ENCODE measurements at places on chromosomes 11 and 22. TPM values are rescaled to one million over a fixed set of nuclear protein-coding genes. Genes with fewer than 3 reads are reported as not detected.
A peak's percentile ranks its signal among the peaks of the same experiment; 100 is the strongest.

GRCh38 chr22:20298803-20299745 lies 20.8 kb downstream of the DGCR6L start:
- no peak overlapping the region for H3K27ac ChIP-seq
- H3K27me3 ChIP-seq = peaks cover 39% of the 10 kb centered on the region
- no peaks in the 10 kb centered on the region for H3K36me3 ChIP-seq
- no peaks in the 10 kb centered on the region for H3K4me1 ChIP-seq

DNA sequence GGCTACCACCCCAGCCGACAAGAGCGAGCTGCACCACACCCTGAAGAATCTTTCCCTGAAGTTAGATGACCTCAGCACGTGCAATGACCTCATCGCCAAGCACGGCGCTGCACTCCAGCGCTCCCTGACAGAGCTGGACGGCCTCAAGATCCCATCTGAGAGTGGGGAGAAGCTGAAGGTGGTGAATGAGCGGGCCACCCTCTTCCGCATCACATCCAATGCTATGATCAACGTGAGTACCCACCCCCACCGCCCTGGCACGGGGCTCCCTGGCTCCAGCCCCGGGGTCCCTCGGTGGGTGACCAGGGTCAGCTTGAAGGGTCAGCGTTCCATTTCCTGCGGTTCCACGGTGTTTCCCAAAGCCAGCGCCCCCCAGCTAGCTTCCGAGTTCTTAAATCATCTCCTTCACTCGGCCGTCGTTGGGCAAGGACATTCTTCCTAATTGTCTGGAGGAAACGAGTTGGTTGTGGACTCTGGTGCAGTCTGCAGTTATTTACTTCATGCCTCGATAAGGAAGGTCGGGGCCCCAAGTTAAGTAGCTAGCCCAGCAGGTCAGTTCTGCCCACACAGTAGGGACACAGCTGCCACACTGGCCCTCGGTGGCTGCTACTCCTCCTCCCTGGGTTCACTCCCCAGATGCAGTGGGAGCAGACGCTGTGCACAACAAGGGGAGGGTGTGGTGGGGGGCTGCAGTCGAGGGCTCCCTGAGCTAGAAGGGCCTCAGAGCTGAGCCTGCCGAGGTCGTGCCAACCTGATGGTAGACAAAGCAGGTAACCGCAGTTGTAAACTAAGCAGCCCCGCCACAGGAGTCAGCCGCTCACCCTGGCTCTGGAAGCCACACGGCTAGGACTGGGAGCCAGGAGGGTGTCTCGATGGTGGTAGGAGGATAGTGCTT lies 97.9 kb downstream of the MORC2 start:
- peaks cover 4% of the 10 kb centered on the region for H3K4me1 ChIP-seq
- H3K27ac ChIP-seq = no peak overlapping the region
- H3K27me3 ChIP-seq = no peaks in the 10 kb centered on the region
- no peaks in the 10 kb centered on the region for H3K36me3 ChIP-seq
- no peak for DNase-seq

- H3K4me3 ChIP-seq = no peak overlapping the region
- peaks cover 16% of the 10 kb centered on the region for H3K27me3 ChIP-seq
- peaks cover 8% of the 10 kb centered on the region for H3K4me1 ChIP-seq
- no peak overlapping the region for H3K27ac ChIP-seq
Measured at GRCh38 chr22:44758344-44758973, 6.1 kb downstream of the ARHGAP8 start.

GRCh38 chr22:47393191-47393590 lies 630.7 kb downstream of the TBC1D22A start:
- no peaks in the 10 kb centered on the region for H3K36me3 ChIP-seq
- H3K4me3 ChIP-seq = no peak overlapping the region
- H3K27me3 ChIP-seq = no peaks in the 10 kb centered on the region

- no peak overlapping the region for H3K4me3 ChIP-seq
- H3K4me1 ChIP-seq = no peaks in the 10 kb centered on the region
- H3K27ac ChIP-seq = no peak overlapping the region
- H3K27me3 ChIP-seq = no peaks in the 10 kb centered on the region
- H3K36me3 ChIP-seq = no peaks in the 10 kb centered on the region
- no peak for DNase-seq
Measured at GRCh38 chr22:16963189-16963945, 44.7 kb downstream of the GAB4 start.

GRCh38 chr11:843818-844692 lies 1.4 kb downstream of the TSPAN4 start:
- H3K27me3 ChIP-seq = no peaks in the 10 kb centered on the region
- DNase-seq = peak; percentile 90
- peaks cover 38% of the 10 kb centered on the region for H3K4me1 ChIP-seq
- H3K36me3 ChIP-seq = peaks cover 23% of the 10 kb centered on the region
- H3K27ac ChIP-seq = peak overlapping the region; percentile 98

DNA sequence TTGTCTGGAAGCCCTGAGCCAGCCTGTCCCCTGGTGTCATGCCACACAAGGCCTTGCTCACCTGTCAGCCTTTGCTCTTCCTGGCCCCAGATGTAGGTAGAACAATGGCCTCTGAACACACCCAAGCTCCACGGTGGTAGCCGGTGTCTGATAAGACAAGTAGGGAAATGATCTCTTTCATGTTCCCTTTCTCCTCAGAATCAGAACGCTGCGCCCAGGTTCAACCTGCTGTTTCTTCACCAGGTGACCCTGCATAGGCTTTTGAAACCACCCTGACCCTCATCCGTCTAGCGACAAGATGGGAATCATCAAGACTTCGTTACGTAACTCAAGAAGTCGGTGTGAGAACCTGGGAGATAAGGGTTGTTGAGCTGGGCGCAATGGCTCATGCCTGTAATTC lies 28.7 kb upstream of the YWHAH start:
- no peak for DNase-seq
- no peaks in the 10 kb centered on the region for H3K27me3 ChIP-seq
- H3K27ac ChIP-seq = no peak overlapping the region
- H3K36me3 ChIP-seq = no peaks in the 10 kb centered on the region
- peaks cover 4% of the 10 kb centered on the region for H3K4me1 ChIP-seq

DNA sequence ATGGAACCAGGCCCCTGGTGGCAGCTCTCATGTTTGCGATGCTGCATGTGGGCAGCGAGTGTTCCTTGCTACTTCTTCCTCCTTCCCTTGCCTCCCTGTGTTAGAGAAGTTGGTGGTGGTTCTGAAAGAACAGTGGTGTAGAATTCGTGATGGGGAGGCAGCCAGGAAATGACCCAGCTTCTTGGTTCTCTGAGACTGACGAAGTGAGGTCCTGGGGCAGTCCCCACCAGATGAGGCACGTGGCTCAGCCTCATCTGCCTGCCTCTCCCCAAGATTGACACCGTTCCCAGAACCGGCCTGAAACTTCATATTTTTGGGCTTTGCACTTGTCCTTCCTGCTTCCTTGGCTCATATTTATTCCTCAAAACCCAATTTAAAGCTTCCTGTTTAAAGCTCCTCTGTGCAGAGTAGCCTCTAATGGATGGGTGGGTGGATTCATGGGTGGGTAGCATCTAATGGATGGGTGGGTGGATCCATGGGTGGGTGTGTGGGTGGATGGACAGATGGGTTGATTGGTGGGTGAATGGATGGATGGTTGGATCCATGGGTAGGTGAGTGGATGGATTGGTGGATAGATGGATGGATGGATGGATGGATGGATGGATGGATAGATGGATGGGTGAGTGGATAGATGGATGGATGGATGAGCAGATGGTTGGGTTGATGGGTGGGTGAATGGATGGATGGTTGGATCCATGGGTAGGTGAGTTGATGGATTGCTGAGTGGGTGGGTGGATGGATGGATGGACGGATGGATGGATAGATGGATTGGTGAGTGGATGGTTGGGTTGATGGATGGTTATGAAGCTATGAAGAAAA lies 77.3 kb upstream of the ATXN10 start:
- no peak for DNase-seq
- H3K4me3 ChIP-seq = no peak overlapping the region
- no peaks in the 10 kb centered on the region for H3K4me1 ChIP-seq
- H3K27me3 ChIP-seq = no peaks in the 10 kb centered on the region
- peaks cover 69% of the 10 kb centered on the region for H3K36me3 ChIP-seq
- H3K27ac ChIP-seq = no peak overlapping the region

GRCh38 chr11:962688-963087 lies 37.0 kb downstream of the AP2A2 start:
- H3K36me3 ChIP-seq = peaks cover 32% of the 10 kb centered on the region
- no peak overlapping the region for H3K4me3 ChIP-seq
- DNase-seq = no peak
- H3K27me3 ChIP-seq = no peaks in the 10 kb centered on the region
- H3K4me1 ChIP-seq = peaks cover 5% of the 10 kb centered on the region

DNA sequence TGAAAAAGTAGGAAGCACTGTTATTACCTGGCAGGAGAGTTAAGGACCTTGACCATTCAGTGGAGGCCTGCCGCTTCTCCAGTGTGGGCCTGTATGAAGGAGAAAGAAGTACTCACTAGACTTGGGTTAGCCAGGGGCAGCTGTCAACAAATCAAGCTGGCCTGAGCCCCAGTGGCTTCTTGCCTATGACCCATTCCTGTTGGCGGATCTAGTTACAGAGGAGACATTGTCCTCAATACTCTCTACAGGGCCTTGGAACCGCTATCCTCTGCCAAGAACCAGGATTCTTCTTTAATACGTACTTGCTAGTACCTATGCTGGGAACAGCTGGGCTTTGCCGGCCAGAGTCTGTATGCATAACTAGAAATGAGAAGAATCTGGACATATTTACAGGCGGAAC lies 68.1 kb downstream of the ALX4 start:
- peaks cover 26% of the 10 kb centered on the region for H3K4me1 ChIP-seq
- no peaks in the 10 kb centered on the region for H3K27me3 ChIP-seq
- no peak overlapping the region for H3K4me3 ChIP-seq
- DNase-seq = no peak
- H3K36me3 ChIP-seq = 0 out of 2 replicates have a peak, but pooled peaks cover 4% of the 10 kb centered on the region
- H3K27ac ChIP-seq = no peak overlapping the region

CENPM gene
- total RNA-seq = 14.7 TPM

MRTFA gene
- 12.5 TPM for total RNA-seq

DDX25 gene
- total RNA-seq = not detected

KCNE3 gene
- 0.18 TPM for total RNA-seq
